AG04450 (cell line): ENCODE measurements at places on chromosomes 13 and 19. TPM values are rescaled to one million over a fixed set of nuclear protein-coding genes. Genes with fewer than 3 reads are reported as not detected.

Gene MAP3K10
- polyA plus RNA-seq = 2.0 and 2.3 TPM in 2 replicates

DNA sequence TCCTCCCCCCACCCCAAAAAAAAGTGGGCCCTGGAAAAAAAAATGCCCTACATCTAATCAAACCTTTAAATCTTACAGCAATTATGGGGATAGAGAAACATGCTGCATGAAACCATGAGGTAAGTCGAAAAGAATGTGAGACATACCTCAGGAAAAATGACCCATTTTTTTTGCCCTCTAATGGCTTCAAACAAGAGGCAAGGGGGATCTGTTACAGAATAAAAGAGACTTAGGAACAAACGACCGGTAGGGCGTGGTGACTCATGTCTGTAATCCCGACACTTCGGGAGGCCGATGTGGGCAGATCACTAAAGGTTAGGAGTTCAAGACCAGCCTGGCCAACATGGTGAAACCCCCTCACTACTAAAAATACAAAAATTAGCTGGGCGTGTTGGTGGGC lies 8.4 kb downstream of the RGL3 start:
- no peak for DNase-seq

DNA sequence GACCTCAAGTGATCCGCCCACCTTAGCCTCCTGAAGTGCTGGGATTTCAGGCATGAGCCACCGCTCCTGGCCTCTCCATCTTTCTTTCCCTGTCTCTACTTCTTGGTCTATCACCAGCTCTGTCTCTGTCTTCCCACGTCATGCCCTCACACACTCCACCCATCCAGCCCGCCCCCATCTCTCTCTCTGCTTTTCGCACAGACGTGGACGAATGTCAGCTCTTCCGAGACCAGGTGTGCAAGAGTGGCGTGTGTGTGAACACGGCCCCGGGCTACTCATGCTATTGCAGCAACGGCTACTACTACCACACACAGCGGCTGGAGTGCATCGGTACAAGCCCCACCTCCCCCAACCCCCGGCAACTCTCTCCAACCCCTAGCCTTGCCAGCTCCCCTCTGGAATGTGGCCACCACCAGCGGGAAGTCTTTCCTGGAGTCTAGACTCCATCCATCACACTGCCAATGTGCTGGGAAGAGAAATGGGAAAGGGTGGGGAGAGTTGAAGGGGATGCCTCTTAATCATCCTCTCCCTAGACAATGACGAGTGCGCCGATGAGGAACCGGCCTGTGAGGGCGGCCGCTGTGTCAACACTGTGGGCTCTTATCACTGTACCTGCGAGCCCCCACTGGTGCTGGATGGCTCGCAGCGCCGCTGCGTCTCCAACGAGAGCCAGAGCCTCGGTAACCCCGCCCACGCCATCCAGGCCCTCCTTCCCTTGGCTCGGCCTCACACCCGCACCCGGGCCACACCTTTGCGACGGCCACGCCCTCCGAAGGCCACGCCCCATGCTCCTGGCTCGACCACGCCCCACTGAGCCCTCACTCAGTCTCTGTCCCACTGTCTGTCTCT lies 22.5 kb downstream of the LTBP4 start:
- no peak for DNase-seq

DNA sequence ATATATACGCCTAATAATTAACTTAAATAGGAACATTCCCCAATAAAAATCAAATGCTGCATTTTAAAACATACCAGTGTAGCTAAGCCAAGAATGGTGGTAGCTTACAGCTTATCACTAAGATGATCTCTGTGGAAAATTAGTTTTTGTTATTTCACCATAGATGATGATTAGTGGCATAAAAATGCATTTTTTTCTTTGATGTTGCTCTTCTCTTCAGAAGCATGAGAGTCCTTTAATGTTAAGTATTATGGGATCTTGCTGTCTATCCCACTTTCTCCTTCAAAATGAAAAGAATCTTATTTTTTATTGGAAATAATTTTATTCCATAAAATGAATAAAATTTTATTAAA lies 731.0 kb downstream of the SLITRK1 start:
- no peak for DNase-seq

DNA sequence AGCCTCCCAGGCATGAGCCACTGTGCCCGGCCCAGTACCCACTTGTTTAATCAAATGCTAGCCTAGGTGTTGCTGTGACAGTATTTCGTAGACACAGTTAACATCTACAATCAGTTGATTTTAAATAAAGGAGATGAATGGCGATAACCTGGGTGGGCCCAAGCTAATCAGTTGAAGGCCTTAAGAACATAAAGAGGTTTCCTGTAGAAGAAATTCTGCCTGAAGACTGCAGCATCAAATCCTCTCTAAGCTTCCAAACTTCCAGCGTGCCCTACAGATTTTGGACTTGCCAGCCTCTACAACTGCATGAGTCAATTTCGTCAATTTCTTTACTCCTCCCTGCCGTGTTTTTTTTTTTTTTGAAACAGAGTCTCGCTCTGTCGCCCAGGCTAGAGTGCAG lies 13.2 kb upstream of the SULT2A1 start:
- DNase-seq = no peak

- peak; percentile 15 for DNase-seq
Measured at GRCh38 chr19:2188708-2189385, 25.1 kb downstream of the DOT1L start.

GRCh38 chr19:10013834-10014618 lies 743 bp downstream of the RDH8 start:
- DNase-seq = no peak

DNA sequence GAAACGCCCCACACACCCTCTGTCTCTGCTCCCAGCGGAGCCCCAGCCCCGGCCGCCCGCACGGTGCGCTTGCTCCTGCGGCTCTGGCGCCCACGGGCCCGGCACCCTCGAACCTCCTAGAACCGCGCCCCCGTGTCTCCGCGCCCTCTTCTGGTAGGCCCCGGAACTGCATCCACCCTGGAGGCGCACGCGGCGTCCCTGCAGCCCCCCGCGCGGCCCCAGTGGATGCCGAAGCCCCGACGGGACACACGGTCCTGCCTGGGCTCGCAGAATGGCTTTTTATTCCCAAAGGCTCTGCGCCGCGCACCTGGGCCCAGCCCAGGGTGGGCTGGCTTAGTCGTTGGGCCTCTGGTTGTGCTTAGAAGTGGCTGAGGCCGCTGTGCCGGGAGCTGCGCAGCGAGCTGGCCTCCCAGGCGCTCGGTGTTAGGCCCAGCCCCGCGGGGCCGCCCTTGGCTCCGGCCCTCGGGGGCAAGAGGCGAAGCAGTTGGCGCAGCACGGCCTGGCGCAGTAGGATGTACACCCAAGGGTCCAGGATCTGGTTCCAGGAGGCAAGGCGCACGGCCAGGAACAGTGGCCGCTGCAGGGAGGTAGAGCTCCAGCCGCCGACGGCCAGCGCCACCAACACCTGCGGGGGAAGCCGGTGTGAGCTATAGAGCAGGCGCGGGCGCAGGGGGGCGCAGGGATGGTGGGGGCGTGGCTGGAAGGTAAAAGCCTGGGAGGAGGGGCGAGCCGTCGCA lies 2.8 kb downstream of the PTGER1 start:
- no peak for DNase-seq

Gene CKM
- not detected in 2 replicates for polyA plus RNA-seq

Gene VSTM1
- polyA plus RNA-seq = not detected in 2 replicates

Gene DCLK1
- polyA plus RNA-seq = not detected in 2 replicates

Gene IGLON5
- polyA plus RNA-seq = not detected in 2 replicates

GRCh38 chr19:4638317-4638716 lies 999 bp upstream of the TNFAIP8L1 start:
- DNase-seq = no peak

- DNase-seq = no peak
Measured at GRCh38 chr19:46357846-46358583, 11.1 kb downstream of the PPP5C start.

DNA sequence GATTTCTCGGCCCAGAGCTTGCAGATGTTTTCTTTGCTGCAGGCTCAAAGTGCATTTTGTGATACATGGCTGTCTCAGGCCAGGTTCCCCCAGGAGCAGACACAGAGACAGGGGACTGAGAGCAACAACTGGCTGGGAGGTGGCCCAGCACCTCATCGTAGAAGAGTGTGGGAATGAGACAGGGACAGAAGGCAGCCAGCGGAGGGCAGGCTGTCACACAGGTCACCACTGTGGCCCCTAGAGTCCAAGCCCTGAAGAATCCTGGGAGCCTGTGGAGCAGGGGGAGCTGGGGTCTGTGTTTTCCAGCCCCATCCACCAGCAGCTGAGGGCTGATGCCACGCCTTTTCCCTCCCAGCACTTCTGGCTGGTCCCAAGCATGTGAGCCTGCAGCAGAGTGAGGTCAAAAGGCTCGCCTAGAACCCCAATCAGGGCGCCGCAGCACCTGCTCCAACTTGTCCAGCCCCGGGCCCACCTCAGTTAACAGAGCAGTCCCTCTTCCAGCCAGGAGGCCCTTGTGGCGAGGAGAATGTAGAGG lies 723.8 kb downstream of the UQCRFS1 start:
- DNase-seq = no peak

- no peak for DNase-seq
Measured at GRCh38 chr13:48220592-48220980, 12.4 kb upstream of the ITM2B start.

Gene CCDC8
- 9.2 and 10.5 TPM in 2 replicates for polyA plus RNA-seq

DNA sequence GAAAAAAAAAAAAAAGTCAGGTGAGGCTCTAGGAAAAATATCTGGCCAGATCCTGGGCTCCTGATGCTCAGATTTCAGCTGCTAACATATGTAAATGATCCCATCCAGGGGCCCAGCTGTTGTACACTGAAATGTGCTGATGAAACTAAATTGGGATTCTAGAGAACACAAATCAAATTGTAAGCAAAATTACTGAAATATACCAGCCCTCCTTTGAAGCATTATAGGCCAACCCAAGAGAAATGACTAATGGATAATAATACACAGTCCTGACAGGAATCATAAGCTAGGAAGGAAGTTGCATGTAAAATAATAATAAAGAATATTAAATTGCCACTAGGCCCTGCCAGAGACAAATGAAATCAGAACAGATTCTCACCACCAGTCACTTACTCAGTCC lies 17.8 kb downstream of the KCTD12 start:
- DNase-seq = no peak

- peak; percentile 71 for DNase-seq
Measured at GRCh38 chr13:30341815-30342570, 34.6 kb upstream of the KATNAL1 start.

- DNase-seq = no peak
Measured at GRCh38 chr19:53906211-53907192, 2.6 kb upstream of the CACNG7 start.

DNA sequence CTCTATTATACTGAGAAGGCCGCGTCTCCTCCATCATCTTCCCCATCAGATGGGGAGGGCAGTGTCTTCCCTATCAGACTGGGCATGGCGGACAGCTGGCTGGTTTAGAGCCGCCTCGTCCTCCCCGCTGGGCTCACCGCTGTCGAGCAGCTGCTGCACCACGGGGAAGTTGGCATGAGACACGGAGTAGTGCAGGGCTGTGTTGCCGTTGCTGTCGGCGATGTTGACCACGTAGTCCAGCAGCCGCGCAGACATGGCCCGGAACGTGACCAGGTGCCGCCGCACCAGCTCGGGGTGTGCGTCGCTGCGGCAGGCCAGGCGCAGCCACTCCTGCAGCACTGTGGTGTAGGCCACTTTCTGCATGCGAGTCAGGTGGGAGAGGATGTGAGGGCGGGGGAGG lies 18.8 kb upstream of the SPC24 start:
- DNase-seq = no peak

DNA sequence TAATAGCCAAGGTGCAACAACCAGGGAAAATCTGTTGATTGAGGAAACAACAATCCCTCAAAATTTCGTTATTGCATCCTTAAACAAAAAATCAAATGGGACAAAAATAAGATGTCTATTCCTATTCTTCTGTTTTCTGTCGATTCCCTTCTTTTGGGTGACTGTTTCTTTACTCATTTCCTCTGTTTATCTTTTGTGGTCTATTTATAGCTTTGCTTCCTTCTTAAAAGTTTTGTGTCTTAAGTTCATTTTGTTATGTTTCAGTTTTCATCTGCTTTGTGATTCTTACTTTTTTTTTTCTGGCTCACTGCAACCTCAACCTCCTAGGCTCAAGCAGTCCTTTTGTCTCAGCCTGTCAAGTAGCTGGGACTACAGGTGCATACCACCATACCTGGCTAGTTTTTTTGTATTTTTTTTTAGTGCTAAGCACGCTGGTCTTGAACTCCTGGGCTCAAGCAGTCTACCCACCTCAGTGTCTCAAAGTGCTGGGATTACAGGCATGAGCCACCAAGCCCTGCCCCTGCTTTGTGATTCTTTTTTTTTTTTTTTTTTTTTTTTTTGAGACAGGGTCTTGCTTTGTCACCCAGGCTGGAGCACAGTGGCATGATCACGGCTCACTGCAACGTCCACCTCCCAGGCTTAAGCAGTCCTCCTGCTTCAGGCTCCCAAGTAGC lies 10.4 kb downstream of the ZNF146 start:
- DNase-seq = peak; percentile 23

DNA sequence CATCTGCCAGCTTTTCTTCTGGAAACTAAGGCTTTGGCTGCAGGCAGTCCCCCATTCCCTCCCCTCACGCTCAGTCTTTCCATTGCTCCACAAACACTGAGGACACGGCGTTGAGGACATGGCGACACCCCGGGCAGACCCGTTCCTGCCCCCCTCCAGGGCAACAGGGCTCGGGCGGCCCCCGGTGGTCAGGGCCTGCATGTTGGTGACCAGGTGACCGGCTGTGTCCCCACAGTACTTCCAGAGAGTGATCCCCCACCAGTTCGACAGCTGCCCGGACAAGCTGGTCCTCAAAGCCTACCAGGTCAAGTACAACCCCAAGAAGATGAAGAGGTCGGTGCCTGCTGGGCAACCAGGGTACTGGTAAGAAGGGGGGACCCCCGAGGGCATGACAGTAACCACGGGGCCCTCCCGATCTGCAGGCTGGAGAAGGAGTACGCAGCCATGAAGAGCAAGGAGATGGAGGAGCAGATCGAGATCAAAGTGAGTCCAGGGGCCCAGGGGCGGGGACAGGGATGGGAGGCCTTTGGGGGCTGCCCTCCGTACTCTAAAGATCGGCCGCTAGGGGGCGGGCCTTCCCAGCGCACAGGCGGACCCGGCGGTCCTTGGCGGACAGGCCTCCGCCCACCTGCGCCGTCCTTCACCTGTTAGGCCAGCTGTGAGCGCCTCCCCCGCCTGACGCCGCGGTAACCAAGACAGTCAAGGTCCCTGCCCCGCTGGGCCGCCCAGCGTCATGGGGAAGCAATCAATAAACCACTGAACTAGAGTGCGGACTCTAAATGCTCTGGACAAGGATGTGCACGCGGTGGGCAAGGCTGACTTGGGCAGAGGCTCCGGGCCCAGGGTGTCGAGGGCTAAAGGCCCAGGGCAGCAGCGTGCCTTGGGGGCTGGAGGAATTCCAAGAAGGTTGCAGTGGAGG lies 21.1 kb downstream of the PRR36 start:
- no peak for DNase-seq

Gene ZNF626
- 5.9 and 9.0 TPM in 2 replicates for polyA plus RNA-seq

DNA sequence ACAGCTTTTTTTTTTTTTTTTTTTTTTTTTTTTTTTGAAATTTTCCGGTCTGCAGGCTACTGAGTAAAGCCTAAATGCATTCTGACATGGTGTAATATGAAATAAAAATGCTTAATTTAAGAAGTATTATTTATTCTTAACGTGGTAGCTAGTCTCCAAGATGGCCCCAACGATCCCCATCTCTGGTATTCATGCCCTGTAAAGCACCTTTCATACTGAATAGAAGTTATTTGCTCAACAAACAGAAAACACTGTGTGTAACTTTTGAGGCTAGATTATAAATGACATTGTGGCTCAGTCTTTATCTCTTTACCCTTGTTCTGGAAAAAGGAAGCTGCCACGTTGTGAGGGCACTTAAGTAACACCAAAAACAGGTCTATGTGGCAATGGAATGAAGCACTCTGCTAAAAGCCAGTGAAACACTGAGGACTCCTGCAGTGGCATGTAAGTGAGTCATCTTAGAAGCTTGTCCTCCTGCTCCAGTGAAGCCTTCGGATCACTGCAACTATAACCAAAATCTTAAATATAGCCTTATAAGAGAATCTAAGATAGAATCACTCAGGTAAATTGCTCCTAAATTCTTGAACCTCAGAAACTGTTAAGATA lies 128.7 kb downstream of the UGGT2 start:
- peak; percentile 47 for DNase-seq

Gene PNMA8B
- 0.17 and 0.24 TPM in 2 replicates for polyA plus RNA-seq

Gene EEF2
- 1,648 and 1,697 TPM in 2 replicates for polyA plus RNA-seq
